NCI-H2029 treated with DMSO at 0.1 percent for 48 hours (cell line): ENCODE measurements at places on chromosomes 16 and 17.

DNA sequence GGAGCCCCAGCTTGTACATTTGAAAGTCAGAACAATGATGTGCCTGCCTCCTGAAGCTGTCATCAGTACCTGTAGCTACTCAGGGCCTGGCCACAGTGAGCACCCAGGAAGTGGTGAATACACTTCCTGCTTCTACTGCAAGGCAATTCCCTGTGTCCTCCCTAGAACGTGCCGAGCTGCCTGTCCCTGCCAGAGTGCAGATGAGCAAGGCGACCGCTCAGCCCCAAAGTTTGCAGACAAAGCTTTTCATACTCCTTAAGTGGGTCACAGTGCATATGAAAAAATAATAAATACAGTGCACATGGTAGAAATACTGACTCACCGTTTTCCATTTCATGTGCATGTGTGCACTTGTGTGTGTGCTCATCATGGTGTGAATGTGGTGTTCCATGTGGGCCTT lies 77.3 kb downstream of the MPRIP start:
- DNase-seq, result no peak

- DNase-seq, result no peak
Measured at GRCh38 chr17:72034000-72034399, 86.8 kb upstream of the SOX9 start.

- DNase-seq, result no peak
Measured at GRCh38 chr16:73916829-73917594, 379.6 kb upstream of the PSMD7 start.

DNA sequence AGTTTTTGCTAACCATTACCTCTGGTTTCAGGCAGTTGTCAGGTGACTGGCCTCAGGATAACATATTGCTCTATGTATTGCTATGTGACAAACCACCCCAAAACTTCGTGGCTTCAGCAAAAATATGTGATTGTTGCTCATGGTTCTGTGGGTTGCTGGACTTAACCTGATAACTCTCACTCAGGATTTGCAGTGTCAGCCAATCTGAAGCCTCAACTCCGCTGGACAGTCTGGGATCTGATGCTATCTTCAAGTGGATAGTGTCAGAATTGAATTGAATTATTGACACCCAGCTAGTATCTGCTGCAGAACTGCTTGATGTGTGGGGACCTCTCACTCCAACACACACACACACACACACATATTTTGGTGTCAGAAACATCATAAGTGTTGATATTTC lies 34.7 kb upstream of the GUCY2D start:
- no peak for DNase-seq

DNA sequence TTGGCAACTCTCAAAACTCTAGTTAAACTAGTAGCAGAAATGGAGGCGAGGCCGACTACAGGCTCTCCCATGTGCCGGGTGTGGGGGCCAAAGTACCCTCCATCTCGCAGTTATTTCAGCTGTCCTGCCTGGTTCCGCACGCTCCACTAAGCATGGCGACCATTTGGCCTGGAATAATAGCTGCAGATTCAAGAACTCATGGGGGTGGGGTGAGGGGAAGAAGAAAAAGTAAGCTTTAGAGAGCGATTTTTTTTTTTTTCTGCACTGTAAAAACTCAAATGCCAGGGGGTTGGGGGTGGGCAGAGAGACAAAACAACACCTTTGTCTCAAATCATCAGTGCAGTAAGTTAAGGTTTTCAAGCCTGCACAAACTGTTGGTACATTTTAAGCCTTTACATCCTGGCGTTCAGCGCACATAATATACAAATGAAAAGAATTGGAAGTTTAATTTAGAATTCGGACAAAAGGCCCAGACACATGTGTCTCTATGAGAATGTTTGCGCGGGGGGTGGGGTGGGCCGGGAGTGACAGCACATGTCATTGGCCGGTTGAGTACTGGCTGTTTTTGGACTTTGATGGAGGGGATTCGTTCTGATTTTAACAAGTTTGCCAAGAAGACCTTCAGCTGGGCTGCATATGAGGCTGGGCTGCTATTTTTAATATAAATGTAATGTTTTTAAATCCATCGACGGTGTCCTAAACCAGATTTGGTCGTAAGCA lies 694.7 kb upstream of the SALL1 start:
- no peak for DNase-seq

- no peak for DNase-seq
Measured at GRCh38 chr16:28164140-28164539, 47.6 kb downstream of the XPO6 start.

DNA sequence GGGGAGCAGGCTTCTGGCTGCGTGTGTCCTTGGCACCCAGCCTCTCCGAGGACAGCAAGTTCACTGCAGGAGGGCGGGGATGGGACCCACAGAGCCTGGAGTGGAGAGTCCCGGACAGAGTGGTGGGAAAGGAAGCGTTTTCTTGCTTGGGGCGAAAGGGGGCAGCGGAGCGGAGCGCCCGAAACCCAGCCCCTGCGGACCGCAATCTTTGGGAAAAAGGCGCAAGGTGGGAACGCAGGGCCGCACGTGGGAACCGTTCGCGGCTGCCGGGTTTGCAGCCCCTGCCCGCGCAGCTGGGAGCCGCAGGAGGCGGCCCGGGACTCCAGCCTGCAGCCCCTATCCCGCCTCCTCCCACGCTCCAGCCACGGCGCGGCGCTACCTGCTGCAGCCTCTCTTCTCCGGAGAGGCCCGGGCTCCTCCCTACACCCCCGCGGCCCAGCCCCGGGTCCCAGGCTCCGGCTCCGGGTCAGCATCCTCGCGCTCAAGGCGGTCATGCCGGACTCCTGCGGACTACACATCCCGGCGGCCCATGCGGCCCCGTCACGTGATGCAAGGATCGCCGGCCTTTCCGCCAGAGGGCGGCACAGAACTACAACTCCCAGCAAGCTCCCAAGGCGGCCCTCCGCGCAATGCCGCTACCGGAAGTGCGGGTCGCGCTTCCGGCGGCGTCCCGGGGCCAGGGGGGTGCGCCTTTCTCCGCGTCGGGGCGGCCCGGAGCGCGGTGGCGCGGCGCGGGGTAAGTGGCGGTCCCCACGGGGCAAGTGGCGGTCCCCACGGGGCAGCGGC lies at the start of the genes NTHL1 and TSC2:
TSS of gene NTHL1 (minus strand) at position 505 of the 786 bp plus-strand sequence. CDS start at position 494, 11 bp downstream.
TSS of gene TSC2 (plus strand) at position 656 of the 786 bp plus-strand sequence. CDS start 631 bp downstream, outside the sequence.
- peak; percentile 71 for DNase-seq
